Activated T-cell treated with anti-CD3 and anti-CD28 coated beads for 1 hour (primary cell): ENCODE measurements at places on chromosomes 2 and 18.

GRCh38 chr2:100793982-100794381 is 26.0 kb upstream of the NPAS2 start:
- DNase-seq: no peak

GRCh38 chr2:45191146-45191863 is 182.1 kb upstream of the SIX2 start:
- DNase-seq: no peak

DNA sequence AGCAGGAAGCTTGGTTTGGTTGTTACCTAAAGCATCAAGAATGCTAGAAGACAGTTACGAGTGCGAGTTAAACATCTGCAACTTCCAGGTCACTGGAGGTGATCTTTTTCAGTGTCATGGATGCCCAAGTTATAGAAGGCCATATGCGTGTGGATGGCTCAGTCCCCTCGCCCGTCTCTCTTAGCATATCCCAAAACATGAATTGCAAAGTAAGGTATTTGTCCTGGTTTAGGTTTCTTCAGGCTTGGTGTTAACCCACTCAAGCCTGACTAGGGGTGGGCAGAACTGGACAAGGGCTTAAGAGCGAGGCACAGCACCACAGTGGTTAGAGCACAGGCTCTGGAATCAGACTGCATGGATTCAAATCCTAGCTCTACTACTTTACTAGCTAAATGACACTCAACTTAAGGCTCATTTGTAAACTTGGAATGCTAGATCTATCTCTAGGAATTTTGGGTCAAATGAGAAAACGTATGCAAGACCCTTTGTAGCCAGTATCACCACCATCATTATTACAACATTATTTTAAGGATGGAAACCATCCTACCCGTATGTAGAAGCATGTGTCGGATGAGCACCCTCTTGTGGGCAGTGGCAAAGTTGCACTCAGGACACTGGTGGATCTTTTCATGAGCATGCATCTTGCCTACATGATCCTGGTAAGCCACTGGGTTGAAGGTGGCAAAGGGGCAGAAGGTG is 11.2 kb downstream of the ZNF142 start:
- peak; percentile 35 for DNase-seq

GRCh38 chr2:187986390-187987105 is 305.1 kb upstream of the GULP1 start:
- DNase-seq: no peak

GRCh38 chr2:207264310-207264709 is 98.6 kb upstream of the KLF7 start:
- no peak for DNase-seq

DNA sequence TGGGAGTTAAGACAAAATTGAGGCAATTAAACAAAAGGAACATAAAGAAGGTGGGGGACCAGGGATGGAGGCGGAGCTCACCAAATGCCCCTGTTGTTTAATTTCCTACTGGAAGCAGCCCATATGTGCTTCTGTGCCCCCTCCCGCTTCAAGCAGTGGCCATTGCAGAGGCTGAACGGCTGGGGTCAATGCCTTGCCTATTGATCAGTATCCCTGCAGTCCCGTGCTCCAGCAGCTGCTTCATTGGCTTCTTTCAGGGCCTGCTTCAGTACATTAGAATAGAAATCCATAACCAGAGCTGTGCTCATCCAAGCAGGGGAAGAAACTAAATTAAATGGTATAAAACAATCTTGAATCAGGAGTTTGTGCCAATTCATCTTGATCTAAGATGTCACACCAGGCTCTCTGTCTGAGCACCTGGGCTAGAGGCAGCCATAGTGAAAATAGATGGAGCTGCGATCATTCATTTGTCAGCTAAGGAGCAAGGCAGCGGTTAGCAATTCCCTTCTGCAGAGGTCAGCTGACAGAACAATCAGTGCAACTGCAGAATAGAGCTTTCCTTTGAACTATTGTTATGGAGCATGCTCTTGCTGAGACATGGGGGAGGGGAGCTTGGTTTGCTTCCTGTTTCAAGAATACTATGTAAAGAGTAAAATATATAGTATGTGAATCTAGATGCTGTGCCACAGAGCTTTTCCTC is 222.4 kb downstream of the WDR7 start:
- DNase-seq: no peak

GRCh38 chr2:61277756-61278155 is 115.8 kb downstream of the C2orf74 start:
- DNase-seq: no peak

GRCh38 chr2:132586101-132586511 is 83.9 kb downstream of the LYPD1 start:
- no peak for DNase-seq

DNA sequence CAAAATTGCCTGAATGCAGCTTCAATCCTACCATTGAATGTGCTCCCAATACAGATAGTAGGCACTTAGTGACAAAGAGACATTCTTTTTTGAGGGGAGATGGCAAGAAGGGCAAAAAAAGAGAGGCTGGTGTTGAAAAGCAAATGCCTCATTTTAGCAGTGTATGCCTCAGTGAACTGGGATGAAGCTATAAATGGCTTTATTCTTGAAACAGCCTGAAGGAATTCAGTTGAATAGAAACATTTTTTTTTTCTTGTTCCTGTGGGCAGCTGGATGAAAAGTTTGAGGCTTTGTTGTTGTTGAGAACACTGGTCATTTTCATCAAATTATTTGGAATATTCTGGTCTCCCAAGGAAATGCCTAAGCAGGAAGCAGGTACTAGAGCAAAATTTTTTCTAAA is 228.9 kb downstream of the RNF144A start:
- no peak for DNase-seq

DNA sequence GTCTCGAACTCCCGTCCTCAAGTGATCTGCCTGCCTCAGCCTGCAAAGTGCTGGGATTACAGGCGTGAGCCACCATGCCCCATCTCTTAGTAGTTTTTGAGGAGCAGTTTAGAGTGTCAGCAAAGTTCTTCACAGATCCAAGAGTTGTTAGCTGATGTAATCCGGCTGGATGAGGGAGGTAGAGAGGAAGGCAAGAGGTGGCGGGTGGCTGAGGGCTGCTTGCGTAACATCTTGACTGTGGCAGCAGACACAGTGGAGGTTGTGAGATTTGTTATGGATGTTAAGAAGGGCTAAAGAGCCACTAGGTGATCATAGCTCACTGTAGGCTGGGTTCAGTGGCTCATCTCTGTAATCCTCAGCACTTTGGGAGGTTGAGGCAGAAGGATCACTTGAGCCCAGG is 19.5 kb upstream of the FAM136A start:
- DNase-seq: no peak
